Posterior vena cava (tissue), 2 donors: ENCODE measurements at places on chromosomes 3 and 15. TPM values are rescaled to one million over a fixed set of nuclear protein-coding genes. Genes with fewer than 3 reads are reported as not detected.

GRCh38 chr3:4656626-4657328, 163.6 kb downstream of the ITPR1 start:
- no peak for DNase-seq

CCR8 gene
- total RNA-seq, result not detected

RFX7 gene
- total RNA-seq, result 10.1 TPM

DNA sequence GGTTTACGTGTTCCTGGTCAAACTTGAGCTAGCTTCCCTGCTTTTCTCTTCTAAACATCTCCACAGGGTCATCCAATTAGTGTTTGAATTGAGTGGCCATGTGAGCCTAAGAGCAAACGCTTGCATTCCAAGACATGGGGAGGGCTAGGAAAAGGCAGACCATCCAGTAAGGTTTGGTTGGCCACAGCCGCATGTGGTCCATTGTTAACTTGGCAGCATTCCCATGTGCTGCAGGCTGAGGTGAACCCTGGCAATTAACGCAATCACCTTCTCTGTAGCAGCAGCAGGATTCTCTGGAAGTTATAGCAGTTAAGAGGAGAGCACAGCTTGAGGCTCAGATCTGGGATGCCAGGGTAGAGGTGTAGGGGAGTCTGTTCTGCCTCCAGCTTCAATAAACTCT, 502.2 kb upstream of the LMCD1 start:
- DNase-seq, result no peak

- DNase-seq, result peak; percentile 86
Observed at GRCh38 chr3:49724586-49724985, 835 bp upstream of the GMPPB start.

- DNase-seq, result no peak
Observed at GRCh38 chr3:139519998-139520737, 19.4 kb downstream of the RBP1 start.

- no peak for DNase-seq
Observed at GRCh38 chr3:45362161-45362560, 26.2 kb upstream of the LARS2 start.

RBM6 gene
- 53.4 TPM for total RNA-seq

OR5AC2 gene
- total RNA-seq, result not detected

- no peak for DNase-seq
Observed at GRCh38 chr3:69359339-69359893, 26.5 kb downstream of the FRMD4B start.

- no peak for DNase-seq
Observed at GRCh38 chr3:119293105-119293870, 895 bp upstream of the ARHGAP31 start.

DNA sequence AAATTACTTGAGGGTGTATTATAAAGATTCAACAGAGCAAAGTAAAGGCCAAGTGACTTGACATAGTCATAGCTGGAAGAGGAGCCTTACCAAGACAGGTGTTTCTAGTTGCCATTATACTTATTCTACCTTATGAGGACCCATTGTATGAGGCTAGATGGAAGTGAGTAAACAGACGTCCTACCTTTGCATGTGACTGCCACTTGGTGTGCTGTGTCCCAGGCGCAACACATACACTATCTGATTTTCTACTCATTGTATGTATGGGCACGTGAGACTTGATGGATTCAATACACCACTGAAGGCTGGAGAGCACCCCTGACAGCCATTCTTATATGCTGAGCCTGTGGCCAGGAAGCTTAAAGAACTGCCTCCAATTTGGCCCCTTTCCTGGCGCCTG, 40.5 kb downstream of the BOC start:
- no peak for DNase-seq

ISL2 gene
- total RNA-seq, result not detected

GRCh38 chr3:158768361-158768787, 33.5 kb upstream of the MFSD1 start:
- peak; percentile 92 for DNase-seq
